WTC11 (cell line): ENCODE measurements at places on chromosomes 2 and 18.

DNA sequence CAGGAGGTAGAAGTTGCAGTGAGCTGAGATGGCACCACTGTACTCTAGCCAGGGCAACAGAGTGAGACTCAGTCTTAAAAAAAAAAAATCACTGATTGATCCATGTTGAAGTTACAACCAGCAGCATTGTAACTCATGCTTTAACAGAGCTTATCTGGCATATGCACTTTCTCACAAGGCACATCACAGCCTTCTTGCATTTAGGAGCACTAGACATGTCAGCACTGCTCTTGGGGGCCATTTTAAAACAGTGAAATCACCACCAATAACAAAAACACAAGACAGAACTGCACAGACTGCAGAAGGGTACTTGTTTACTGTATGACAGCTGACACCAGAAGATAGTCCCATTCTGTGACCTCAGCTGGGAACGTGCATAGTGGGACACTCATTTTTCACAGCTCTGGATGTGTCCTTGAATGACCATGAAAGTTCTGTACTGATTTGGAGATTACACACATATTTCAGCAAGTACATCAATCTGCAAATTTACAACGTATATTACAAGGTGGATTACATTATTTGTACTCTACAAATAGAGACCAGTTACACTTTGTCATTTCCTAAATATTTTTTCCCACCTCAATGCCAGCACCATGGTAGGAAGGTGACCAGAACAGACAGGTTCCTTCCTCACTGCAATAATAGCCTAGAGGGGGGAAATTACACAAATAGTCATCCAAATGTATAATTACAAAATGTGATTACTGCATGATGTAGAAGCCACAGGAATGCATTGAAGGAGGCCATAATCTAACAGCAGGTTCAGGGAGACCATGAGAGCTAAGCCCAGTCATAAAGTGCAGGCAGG is 35.1 kb downstream of the CCBE1 start:
- no peak for DNase-seq

DNA sequence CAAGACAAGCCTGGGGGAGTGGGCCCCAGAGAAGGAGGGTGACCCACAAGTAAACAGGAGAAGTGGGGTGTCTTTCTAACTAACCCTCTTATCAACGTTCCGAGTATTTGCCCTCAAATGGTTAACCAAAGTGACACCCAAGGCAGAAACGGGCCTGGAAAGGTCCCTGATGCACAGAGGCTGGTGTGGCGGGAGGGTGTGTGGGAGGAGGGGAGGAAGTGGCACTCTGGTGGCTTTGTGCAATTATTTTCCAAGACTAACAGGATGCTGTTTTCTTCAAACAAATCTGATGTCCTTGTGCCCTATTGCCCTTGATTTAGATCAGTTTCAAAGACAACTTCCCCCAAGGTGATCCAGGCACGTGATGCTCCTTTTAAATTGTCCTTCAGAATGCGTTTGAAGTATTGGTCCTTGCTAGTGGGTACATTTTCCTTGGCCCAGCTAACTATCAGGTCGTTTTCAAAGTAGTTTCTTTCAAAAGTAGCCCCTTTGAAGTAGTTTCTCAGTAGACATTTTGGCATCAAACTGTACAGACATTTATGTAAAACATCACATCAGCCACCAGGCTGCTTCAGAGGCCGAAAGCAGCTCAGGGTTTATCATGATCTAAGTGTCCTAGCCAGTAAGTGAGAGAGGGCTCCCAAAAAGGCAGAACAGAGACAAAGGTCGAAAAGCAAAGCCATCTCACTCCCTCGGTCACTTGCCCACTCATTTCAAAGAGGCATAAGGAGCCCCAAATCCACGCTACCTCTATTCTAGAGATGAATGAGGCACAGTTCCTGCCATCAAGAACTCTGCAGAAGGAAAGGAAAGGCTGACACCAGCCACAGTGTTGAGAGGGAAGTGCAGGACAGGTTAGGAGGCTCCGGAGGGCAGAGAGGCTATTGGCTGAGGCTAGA is 371.1 kb upstream of the ID2 start:
- DNase-seq: no peak

GRCh38 chr2:172339371-172340010 is 87.9 kb upstream of the ITGA6 start:
- no peak for DNase-seq

GRCh38 chr2:144234542-144234871 is 285.4 kb downstream of the ZEB2 start:
- no peak for DNase-seq

DNA sequence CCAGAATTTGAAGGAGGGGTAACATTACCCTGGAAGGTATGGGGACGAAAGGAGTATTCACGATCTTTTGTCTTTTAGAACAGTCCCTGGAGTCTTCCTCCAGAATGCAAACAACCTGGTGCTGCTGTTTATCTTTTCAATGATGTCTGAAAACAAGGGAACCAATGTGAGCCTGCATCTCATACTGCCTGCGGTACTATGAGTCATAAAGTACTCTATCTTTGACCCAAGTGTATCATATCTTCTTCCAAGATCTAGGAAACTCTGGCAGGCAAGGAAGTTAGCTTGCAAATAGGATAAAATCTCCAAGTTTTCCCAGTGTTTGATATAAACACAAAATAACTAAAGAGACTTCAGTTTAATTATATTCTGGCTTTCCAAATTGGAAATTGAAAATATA is 968.5 kb downstream of the LRP1B start:
- DNase-seq: no peak

DNA sequence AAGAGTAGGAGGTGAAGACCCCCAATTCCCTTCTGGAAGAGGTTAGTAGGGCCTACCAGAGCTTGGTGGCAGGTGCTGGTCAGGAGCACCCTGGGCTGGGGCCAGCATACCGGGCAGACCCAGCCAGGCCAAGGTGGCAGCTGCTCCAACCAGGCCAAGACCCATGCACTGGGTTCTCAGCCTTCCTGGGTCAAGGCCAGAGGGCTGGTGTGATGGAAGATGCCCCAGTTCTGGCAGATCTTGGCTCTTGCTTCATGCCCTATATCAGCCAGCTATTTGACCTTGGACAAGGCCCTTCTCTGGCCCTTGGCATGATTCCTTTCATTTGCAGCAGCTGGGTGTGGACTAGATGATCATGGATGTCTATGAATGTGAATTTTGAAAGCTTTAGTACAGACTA is 57.7 kb downstream of the PRKCE start:
- DNase-seq: no peak

DNA sequence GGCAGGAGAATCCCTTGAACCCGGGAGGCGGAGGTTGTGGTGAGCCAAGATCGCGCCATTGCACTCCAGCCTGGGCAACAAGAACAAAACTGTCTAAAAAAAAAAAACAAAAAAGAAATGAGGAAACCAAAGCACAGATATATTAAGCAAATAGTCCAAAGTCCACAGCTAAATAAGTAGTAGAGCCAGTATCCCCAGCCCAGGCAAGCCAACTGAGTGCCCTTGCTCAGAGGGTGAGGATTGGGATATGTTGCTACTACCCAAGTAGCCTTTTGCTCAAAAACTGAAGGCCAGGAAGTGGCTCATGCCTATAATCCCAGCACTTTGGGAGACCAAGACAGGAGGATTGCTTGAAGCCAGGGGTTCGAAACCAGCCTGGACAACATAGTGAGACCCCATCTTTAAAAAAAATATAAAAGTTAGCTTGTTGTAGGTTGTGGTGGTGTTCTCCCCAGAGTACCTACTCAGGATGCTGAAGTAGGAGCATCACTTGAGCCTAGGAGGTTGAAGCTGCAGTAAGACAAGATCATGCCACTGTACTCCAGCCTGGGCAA is 5.4 kb downstream of the CFAP36 start:
- no peak for DNase-seq

- no peak for DNase-seq
These were observed 37.7 kb downstream of the ID2 start for GRCh38 chr2:8719528-8719927.

DNA sequence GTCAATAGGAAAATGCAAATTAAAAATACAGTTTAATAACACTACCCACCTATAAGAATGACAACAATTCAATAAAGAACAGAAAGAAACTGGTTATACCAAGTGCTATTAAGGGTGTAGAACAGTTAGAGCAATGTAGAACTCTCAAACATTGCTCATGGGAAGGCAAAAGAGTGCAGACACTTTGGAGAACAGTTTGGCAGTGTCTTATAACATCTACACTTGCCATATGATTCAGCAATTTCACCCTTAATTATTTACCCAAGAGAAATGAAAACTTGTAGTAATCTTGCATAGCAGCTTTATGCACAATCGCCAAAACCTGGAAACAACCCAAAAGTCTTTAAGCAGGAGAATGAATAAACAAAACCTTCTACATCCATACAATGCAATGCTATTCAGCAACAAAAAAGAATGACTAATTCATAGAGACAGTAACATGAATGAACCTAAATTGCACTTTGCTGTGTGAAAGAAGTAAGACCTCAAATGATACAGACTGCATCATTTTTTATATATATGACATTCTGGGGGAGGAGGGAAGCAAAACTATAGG is 455.2 kb downstream of the THSD7B start:
- no peak for DNase-seq

DNA sequence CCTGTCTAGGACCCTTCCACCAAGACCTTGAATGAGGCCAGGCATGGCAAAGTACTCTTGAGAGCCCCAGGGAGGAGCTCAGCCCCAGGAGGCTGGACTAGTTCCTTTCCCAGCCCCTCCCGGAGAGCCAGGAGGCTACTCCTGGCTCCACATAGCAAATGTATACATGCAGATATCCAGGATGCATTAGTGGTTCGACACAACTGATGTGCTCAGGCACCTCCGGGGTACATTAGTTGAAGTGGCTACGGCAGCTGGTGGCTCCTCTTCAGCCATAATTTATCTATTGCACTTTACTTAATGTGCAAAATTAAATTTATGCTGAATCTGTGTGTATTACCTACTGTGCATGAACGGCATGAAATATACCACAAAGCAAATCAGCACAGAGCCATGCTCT is 182.8 kb upstream of the MEIS1 start:
- DNase-seq: no peak

DNA sequence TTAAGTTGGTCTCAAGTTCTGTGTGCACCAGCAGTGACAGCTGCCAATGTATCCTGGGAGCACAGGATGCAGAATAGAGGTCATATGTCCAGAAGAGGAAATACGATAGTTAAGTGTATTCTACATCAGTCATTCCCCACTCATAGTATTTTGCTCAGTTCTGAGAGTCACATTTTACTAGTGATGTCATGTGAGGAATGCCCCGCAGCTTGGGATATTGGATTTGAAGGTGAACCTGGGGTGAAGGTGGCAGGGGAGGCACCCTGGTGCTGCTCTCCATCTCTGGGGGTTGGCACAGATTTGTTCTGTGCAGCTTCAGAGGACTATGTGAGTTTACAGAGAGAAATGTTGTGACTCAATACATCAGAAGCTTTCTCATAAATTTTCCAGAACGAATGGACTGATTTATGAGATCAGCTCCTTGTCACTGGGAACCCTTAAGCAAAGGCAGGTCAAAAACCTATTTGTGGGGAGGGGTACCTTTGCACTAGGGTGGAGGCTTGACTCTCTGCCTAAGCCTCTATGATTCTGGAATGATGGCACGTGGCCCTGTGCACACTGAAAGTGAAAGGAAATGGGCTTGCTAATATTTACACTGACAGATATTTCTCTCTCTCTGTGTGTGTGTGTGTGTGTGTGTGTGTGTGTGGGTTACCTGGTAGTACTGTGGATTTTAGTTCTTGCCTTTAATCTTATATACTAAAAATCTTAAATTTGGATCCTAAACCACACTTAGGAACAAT is 95.9 kb downstream of the NEB start:
- no peak for DNase-seq

DNA sequence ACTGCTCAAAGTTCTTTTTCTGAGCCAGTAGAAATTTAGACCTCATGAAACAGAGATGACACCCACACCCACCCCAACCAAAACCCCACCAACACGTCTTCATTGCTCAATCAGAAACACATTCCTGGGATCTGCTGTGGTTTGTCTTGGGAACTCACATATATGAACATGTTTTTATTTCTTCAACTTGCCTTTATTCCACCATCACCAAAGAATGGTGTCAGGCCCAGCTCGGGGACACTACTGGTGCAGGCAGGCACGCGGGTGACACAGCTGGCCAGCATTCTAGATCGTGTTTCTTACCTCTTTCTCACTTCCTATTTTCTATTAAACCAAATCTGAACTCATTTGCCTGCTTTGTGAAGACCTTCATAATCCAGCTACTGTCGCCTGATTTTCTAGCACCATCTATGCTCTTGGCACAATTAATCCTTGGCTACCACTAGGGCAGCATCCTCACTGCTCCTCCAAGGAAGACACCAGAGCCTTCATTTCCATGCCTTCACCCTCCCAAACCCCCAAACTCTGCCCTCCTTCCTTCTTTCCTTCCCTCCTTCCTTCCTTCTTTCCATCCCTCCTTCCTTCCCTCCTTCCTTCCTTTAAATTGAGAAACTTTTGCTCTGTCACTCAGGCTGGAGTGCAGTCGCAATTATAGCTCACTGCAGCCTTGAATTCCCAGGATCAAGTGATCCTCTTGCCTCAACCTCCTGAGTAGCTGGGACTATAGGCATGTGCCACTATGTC is 157.1 kb downstream of the BCL2 start:
- no peak for DNase-seq

DNA sequence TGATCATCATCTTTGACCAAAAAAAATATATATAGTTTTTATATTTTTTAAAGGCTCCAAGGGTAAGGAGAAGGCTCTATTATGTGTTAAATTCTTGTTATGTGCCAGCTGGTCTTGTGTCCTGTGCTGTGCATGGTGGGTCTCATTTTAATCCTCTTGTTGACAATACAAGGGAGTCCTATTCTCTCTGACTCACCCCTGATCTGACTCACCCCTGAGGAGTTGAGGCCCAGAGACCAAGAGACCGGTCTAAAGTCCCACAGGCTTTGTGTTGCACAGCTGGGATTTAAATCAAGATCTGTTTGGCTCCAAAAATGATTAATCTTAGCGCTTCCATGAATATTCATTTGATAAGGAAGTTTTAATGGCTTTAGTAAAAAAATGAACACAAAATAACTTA is 25.7 kb downstream of the MC2R start:
- no peak for DNase-seq

- no peak for DNase-seq
These were observed 58.1 kb upstream of the RALBP1 start for GRCh38 chr18:9417073-9417851.

- no peak for DNase-seq
These were observed 22.2 kb downstream of the SMIM21 start for GRCh38 chr18:75405351-75405750.

GRCh38 chr18:2919600-2919999 is 72.8 kb downstream of the EMILIN2 start:
- DNase-seq: no peak

- no peak for DNase-seq
These were observed 20.8 kb downstream of the SOS1 start for GRCh38 chr2:39099870-39100728.

DNA sequence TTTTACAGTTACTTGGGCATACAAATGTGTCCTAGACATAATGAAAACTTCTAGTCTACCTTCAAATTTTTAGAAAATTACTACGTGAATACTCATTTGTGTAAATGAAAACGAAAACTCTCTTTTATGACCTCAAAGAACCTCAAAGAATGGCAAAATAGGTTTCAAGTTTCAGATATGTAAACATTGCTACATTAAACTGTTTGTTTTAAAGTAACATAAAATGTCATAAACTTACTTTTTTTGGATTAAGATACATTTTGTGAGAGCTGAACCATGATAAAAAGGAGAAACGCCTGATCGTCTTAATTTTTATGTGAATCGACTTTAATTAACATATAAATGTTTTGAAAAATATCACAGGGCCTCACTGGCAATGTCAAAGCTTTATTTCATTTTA is 91.4 kb downstream of the PPP1R1C start:
- no peak for DNase-seq
